ENCODE measurements at places on chromosomes 2 and 18.
A peak's percentile ranks its signal among the peaks of the same experiment; 100 is the strongest.

GRCh38 chr2:177669625-177670330 is 277.2 kb downstream of the AGPS start:
- DNase-seq = no peak

GRCh38 chr2:121804340-121804739 is 48.9 kb downstream of the TSN start:
- peak; percentile 84 for DNase-seq

DNA sequence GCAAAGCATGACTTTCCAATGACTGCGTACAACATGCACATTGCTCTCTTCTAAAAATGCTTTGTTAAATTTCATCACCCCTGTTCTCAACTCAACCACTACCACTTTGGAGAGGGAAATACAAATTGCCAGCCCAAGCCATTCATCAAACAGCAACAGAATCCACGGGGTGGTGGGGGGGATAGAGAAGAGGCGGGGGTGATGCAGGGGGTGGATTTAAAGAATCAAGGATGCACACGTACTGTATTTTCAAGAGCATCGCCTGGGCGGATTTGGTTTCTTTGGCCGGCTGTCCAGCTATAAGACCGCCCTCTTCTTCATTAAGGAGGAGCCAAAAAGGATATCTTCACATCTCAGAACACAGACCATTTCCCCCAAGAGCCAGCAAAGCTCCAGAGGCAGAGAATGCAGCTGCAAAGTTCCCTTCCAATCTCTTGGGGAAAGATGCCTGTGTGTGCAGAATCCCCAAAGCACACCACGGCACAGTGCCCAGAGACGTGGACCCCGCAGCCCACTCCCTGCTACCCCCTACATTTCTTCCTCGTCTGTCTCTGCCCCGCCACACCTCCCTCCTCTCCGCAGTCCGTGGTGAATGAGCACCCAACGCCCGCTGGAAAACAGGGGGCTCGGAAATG is 977 bp downstream of the SLC8A1 start:
- peak; percentile 58 for DNase-seq

DNA sequence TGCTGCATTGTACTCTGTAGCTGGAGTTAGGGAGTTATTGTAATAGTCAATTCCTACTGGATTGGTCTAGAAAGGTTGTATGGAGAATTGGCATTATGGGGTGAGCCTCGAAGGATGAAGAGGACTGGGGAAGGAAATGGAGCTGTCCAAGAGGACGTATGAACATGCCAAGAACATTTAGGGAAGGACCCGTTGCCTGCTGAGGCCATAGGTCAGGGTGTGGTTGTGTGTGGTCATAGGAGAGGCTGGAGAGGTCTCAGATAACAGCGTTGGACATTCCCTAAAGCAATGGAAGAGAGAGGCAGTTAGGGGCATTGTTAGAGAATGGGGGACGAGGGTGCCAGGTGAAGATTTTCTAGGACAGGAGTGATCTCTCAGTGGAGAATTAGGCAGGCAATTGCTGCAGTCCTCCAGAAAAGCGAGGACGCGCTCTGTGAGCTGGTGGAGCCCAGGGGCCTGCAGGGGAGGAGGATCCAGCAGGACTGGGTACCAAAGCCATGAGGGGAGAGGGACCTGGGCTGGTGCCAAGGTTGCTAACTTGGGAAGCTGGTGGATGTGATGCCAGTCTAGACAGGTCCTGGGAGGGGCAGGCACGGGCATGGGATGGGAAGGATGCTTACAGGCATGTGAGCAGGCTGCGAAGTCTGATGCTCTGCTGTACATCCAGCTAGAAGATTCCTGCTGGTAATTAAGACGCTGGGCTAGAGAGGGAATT is 9.4 kb upstream of the PSD4 start:
- DNase-seq = no peak

- no peak for DNase-seq
These were observed 15.3 kb upstream of the PTPN4 start for GRCh38 chr2:119744335-119744939.

GRCh38 chr2:86035883-86036668 is 69.6 kb downstream of the POLR1A start:
- peak; percentile 94 for DNase-seq

DNA sequence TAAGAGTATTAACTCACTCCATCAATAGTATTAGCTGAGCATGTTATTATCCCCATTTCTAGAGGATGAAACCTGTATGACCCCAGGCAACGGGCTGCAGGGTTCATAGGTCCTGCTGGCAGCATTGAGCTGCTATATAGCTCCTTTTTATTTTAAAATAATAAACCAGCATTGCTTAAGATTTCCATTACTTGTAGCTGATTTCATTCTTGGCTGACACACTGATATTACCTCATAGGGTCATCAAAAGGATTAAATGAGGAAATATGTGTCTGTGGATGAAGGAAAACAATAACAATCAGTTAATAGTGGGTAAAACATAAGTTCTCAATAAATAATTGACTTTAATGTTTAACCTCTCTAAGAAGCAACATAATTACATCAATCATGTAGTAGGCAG is 48.3 kb upstream of the NRP2 start:
- no peak for DNase-seq

DNA sequence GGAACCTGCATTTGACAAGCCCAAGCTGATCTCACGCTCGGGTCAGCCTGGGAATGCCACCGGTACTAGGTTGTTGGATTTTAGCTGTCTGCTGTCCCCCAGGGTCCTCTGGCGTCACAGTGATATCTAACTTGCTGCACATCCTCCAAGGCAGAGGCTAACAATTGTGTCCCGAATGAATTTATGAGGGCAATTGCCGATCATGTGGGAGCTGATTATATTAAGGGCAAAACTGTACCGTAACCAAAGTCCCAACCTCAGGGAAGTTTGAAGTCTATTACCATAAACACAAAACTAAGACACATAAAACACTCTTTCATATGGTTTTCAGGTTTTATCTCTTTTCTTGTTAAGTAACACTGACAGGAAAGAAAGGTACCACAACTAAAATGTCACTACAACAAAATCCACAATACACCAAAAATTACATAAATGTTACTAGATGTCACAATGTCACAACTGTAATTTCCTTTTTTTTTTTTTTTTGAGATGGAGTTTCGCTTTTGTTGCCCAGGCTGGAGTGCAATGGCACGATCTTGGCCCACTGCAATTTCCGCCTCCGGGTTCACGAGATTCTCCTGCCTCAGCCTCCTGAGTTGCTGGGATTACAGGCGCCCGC is 6.7 kb downstream of the UXS1 start:
- no peak for DNase-seq

DNA sequence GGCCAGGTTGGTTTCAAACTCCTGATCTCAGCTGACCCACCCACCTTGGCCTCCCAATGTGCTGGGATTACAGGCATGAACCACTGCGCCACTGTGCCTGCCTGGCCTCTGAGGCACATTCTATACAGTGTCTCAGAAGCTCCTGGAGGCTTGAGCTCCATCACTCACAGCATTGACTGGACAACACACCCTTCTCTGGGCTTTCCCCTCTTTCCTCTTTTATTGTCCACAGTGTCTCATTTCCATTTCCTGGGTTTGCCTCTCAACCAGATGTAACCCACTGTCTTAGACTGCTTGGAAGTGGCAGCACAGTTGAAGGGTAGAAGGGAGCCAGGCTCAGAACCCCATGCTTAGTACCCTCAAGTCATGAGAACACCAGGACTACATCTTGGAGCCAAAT is 208.1 kb downstream of the MTX2 start:
- no peak for DNase-seq

- no peak for DNase-seq
These were observed 144.4 kb upstream of the TWIST2 start for GRCh38 chr2:238703436-238703835.

DNA sequence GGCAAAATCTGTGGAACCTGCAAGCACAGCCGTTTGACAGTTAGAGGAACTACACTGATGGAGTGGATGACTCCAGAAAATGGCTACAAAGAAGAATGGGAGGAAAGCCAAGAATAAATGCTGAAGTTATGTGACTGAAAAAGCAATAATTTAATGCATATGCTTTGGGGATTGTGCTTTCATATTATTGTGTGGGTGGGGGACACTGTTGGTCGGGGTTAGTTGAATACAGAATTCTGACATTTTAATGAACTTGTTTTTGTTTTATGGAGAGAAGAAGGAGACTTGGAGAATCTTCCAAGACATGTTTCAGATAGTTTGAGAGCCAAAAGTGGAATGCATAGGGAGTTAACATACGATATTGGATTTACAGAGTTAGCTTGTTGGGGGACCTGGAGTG is 68.5 kb downstream of the NRP2 start:
- DNase-seq = no peak

- no peak for DNase-seq
These were observed 52.0 kb upstream of the ARL4C start for GRCh38 chr2:234548695-234549420.

DNA sequence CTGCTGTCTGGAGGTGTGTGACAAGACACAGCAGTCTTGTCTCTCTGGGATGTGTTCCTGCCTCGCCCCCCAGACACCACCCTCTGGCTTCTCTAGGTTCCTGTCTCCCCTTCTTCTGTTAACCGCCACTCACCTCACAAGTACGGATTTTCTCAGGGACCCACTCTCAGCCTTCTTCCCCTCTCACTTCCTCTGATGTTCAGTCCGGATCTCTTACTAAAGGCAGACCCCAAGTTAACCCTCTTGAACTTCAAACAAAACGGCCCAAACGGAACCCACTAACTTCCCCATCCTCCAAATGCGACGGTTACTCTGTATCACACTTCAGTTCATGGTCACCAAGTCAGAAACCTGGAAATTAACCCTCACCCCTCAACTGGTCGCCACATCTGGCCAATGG is 32.0 kb downstream of the B4GALT6 start:
- no peak for DNase-seq

DNA sequence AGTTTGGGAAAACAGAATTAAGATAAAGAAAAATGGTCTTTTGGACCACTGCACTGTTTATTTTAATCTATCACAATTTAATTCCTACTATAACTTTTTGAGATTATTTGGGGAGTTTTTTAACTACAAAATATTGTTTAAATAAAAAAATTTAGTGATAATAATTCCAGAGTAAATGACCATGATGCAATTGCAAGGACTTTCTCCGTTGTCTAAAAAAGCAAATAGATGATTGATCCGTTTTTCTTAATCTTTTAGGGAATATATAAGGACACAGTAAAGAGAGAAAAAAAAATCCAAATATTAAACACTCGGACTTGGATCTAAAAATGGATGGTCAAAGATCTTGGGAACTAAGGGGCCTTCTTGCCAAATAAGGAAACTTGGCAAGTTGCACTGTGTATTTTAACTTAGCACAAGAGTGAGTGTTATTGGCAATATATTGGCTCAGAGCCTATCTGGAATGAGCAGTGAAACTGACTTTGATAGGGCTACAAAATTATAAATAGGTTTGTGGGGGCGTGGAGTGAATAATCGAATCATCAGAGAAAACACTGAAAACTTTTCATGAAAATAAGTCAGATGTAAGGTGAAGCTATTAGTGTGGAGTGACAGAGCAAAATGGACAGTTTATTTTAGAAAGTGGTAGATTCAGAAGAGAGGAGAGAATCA is 2.0 kb downstream of the MAP3K20 start:
- peak; percentile 33 for DNase-seq

- DNase-seq = no peak
These were observed 32.8 kb upstream of the MC5R start for GRCh38 chr18:13791181-13791580.

DNA sequence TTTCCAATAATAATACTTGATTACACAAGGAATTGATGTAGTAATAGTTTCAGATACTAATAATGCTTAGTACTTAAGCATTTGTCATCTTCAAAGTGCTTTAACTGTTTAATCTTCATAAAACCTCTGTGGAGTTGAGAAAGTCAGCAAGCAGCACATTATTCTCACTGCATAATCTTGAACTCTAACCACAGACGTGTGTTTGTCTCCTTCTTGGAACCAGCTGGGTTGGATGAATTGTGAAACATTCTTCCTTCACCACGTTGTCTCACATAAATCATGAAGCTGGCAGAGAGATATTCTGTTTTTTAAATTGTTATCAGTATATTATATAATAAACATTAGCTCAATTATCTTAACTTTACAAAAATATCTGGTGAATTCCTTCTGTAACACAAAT is 55.1 kb upstream of the LDAH start:
- DNase-seq = no peak

- no peak for DNase-seq
These were observed 243.1 kb downstream of the ADCYAP1 start for GRCh38 chr18:1147730-1148129.

DNA sequence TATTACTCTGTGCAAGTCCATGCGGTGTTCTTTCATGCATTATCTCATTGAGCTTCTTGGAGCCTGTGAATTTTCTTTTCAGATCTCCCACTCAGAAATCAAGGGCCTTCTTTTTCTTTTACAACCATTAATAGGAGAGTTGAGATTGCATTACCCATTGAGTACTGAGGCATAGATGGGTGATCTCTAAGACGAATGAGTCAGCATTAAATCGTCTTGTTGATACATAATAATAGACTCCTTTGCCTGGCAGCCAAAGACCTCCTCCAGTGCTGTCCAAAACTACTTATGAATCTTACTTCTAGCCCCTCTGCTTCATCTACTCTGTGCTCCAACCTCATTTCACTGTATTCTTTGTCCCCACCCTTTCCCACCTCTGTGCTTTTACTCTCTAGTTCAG is 180.5 kb downstream of the AGPS start:
- DNase-seq = no peak

DNA sequence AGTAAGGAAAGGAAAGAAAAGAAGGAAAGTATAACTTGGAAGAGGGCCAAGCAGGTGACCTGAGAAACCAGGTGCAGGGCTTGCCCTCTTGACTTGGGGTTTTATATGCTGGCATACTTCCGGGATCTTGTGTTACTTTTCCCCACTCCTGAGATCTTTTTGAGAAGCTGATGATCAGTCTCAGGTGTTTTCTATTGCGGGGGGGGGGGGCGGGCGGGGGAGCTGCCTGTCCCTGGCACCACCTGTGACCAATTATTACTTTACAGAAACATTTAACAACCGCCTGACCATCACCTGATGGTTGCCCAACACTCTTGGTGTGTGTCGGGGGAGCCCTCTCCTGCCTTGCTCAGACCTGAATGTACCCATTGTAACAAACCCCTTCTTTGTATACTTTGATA is 6.9 kb upstream of the CASP10 start:
- no peak for DNase-seq

GRCh38 chr2:203687165-203687564 is 19.3 kb upstream of the CD28 start:
- no peak for DNase-seq

DNA sequence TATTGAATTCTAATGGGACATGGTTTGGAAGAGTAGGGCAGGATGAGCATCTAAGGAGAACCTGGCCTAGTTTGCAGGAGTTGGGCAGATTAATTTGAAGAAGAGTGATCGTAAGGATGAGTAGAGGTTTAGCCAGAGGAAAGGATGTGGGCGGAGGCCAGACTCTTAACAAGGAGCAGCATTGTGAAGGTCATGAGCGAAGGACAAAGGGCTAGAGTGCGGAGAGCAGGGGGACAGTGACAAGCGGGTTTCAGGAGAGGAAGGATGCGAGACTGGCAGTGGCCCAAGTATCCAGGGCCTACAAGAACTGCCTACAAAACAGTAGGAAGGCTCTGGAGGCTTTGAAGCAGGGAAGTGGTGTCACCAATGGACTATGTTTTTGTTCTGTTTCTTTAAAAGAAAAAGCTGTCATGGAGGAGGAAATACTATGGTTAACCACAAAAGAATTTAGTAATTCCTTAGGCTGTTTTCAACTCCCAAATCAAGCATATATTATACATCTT is 20.1 kb downstream of the SLC66A3 start:
- DNase-seq = no peak

Measured in NCI-H446 (cell line).